ENCODE measurements at places on chromosomes 4 and X.

- no peak for DNase-seq
Measured at GRCh38 chrX:18997916-18998315, 14.0 kb upstream of the PHKA2 start.

GRCh38 chrX:54530357-54530900 is 410 bp downstream of the GNL3L start:
- no peak for DNase-seq

DNA sequence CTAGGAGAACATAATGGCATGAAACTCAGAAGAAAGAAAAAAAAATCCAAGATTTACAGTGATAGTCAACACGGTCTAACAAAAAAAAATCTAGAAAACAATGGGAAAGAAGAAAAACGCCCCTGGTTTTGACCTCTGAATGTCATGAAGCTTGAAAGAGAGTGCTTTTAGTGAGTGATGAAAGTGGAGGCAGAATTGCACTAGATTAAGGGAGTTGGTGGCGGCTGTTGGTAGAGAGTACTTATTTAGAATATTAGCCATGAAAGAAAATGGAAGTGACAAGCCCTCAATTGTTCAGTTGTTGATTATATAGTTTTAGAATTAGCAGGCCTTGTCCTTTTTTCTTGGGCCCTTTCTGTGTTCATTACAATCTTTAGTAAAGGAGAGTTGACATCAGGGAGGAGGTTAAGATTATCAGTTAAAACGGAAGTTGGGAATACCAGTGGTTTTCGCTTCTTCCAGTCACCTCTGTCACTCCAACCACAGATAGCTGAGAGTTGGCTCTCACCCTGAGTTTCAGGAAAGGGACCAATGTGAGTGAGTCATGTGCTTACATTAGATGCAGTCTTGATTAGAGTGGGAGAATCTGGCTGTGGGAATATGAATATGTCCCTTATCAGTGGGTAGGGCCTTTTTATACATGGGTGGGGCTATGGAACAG is 29.7 kb downstream of the EREG start:
- DNase-seq: no peak

DNA sequence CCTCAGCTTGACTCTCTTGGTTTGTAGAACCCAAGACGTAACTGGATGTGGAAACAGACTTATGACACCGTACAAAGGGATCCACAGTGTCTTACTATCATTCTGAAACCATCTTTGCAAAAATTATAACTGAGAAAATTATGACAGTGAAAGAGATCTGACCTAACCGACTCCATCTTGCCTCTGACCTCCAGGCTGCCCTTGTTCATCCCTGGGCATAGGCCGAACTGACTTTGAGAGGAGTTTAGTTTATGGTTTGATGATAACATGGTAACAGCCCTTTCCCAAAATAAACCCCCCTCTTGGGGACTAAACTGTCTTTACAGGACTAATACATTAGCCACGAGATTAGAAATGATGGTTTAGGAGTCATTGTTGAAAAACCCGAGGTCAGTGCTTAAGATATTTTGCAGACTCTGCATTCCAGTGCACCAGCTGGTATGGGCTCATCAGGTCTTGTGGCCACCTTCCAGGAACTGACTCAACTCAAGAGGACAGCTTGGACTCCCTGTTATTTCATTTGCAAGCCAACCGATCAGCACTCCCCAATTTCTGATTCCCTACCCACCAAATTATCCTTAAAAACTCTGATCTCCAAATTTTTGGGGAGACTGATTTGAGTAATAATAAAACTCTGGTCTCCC is 49.6 kb downstream of the CASP3 start:
- no peak for DNase-seq

DNA sequence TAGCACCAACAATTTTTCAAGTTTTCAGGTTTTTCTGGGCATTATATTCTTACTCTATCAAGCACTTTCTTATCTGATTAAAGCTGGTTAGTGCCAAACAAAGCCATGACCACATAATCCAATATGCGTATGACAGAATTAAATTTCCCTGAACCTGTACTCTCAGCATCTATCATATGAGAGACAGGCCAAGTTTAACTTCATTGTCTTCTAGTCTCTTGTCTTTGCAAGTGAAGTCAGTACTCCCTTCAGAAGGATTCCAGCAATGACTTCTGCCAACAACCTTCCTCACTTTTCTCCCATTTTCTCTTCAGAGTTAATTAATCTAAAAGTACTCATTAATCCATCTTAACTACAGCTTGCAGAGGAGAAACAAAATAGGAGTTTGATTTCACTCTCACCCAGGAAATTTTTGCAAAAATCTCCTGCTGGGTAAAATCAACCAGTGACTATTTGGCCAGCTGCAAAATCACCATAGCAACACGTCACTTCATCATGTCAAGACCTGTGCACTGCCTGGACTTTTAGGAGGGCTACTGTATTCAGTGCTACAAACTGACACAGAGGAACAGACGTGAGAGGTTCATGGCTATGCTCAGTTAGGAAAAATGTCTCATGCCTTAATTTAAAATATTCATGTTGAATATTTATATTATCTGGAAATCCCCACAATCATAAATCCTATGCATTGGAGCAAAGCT is 208.4 kb downstream of the ANTXR2 start:
- no peak for DNase-seq

DNA sequence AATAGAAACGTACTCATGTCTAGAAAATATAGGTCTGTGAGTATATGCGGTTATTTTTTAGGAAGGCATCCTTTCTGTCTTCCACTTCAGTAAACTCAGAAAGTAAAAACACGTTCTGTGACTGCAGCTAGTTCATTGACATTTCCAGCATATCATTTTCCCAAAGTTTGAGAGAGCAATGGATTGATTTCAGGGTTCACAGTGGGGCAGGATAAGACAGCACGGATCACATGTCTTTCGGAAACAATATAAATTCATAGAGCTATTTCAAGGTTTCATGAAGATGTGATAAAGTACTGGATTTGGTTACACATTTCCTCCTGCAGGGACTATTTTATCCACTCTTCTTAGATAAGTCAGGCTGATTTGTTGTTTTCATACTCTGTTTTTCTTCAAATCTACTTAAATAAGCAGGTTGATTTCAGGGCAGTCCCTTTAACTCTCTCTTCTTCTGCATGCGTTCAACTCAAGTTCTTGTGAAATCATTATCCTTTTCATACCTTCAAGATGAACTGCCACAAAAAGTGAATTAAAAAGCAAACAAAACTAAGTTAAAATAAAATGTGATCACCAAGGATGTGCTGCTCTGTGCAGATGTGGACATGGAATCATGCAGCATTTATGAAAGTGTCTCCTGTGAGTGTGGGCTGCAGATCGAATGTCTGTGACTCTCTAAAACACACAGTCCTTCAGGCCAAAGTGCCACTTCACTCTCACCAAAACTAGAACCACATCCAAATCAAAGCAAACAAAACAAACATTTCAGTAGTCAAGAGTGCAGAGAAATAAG is 187.7 kb downstream of the UNC5C start:
- DNase-seq: no peak

- no peak for DNase-seq
Measured at GRCh38 chr4:7780751-7781348, 158.8 kb downstream of the AFAP1 start.

DNA sequence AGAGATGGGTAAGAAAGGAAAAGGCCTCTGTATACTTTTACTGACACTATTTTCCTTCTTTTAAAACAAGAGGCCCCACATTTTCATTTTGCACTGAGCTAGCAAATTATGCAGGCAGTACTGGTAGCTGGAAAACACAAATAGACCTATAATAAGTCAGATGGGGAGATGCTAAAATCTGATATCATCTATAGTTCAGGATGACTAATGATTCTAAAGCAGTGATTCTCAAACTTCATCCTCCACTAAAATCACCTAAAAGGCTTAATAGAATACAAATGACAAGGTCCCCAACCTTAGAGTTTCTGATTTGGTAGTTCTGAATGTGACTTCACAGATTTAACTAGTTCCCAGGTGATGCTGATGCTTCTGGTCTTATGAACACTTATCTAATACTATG is 247.3 kb upstream of the DIPK2B start:
- no peak for DNase-seq

DNA sequence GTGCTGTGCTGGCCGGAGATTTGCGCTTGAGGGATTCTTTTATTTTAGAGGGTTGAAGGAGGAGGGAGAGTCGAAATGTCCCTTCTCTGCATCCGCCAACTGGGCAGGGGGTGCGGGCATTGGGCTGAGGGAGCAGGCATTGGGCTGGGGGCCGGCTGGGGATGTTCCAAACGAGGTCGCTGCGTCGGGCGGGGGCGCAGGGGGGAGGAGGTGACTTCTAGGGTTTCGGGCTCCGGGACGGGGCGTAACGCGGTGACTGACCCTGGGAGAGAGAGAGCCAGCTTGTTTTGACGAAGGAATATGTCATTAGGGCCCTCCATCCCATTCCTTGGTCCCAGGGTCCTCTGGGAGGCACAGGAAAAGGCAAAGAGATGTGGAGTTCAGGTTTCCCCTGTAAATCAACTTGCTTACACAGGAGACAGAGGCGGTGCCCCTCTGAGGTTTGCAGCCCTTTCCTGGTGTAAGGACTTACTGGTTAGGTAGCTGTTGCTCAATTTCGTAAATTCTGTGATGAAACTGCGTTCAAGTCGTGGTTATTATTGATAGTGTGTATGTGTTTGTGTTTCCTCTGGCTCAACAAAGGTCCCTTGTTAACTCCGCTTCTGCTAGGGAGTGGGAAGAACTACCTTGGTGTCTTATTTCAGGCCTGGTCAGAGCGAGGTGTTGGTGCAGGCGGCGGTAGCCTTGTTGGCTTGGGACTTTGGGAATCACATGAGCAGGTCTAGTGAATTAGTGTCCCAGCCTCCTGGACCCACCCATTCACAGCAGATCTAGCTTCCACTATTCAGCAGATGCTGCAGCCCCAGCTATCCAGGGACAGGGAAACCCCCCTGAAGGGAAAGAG is 716 bp downstream of the FHIP1A start:
- peak; percentile 80 for DNase-seq

GRCh38 chrX:144379156-144379555 is 495.3 kb downstream of the UBE2NL start:
- DNase-seq: no peak

- no peak for DNase-seq
Measured at GRCh38 chr4:56215901-56216300, 171.4 kb downstream of the AASDH start.

- DNase-seq: no peak
Measured at GRCh38 chrX:349196-349595, 30.6 kb upstream of the GTPBP6 start.

GRCh38 chrX:96389281-96390047 is 295.2 kb upstream of the DIAPH2 start:
- no peak for DNase-seq

- DNase-seq: peak; percentile 49
Measured at GRCh38 chrX:15761564-15762191, 23.6 kb downstream of the CA5B start.

DNA sequence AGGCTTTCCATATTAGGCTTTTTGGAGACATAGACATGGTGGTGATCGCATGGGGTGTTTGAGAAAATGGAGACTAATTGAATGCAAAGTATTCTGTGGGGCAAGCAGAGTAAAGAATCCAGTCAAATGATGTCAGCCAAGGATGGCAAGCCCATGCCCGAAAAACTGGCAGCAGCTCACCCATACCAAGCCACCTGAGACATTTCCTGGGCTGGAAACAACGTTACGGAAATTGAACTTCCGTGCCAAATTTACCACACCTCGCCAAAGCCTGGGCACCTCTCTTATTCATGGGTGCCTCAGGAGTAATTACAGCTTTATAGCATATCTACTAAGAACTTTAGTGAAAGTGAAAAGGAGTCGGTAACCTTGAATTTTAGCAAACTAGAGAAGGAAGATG is 166.4 kb downstream of the CBR4 start:
- DNase-seq: no peak

DNA sequence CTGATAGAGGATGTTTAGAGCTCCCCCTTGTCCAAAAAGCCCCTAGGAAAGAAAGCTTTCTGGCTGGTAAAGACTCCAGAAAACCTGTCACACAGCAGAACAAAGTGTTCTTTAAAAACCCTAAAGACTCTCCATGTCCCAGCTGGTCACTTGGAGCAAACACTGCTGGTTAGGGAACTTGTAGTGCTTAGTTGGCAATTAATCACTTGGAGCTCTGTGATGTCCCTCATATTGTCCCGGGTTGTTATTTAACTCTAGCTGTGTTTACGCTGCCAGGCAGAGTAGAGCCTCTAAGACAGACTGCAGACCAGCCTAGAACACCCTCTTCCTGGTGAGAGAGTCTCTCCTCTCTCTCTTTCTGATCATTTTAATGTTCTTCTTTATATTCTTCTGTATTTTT is 267.3 kb downstream of the BCOR start:
- DNase-seq: no peak

DNA sequence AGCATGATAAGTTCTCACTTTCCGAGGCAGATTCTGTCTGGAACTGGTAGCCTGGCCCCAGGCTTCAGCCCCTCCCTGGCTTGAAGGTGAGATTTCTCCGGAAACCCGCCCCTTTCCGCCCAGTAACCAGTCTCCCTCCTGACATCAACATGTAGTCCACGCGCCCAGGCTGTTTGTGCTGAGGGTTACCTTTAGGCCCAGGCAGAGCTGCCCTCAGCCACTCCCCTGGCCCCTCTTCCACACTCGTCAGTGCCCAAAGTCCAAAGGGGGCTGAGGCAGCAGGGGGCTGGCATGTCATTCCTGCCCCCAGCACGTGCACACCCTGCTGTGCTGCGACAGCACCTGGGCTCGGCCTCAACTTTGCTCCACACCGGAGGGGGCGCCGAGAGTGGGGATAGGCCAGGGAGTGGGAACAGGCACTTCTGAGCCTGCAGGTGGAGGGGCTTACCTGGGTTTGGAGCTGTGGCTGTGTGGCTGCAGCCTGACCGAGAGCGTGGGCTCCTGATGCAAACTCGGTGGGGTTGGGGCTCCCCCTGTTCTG is 69.5 kb upstream of the ANK2 start:
- no peak for DNase-seq

- no peak for DNase-seq
Measured at GRCh38 chrX:77065896-77066295, 381.3 kb upstream of the FGF16 start.

DNA sequence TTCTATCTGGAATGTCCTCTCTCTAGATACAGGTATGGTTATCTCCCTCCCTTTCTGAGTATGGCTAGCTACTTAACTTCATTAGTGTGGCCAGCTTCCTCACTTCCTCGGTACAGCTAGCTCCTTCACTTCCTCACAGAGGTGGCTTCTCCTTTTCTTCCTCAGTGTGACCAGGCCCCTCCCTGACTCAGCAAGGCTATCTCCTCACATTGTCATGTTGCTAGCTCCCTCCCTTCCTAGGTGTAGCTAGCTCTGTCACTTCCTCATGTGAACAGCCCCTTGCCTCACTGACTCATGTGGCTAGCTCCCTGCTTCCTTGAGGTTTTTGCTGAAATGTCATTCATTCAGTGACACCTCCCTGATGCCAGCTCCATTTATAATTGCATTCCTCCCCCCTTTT is 67.3 kb upstream of the DDIT4L start:
- no peak for DNase-seq

GRCh38 chrX:124475358-124475757 is 129.0 kb downstream of the SH2D1A start:
- no peak for DNase-seq

- DNase-seq: no peak
Measured at GRCh38 chr4:89928838-89929237, 34.2 kb downstream of the MMRN1 start.

DNA sequence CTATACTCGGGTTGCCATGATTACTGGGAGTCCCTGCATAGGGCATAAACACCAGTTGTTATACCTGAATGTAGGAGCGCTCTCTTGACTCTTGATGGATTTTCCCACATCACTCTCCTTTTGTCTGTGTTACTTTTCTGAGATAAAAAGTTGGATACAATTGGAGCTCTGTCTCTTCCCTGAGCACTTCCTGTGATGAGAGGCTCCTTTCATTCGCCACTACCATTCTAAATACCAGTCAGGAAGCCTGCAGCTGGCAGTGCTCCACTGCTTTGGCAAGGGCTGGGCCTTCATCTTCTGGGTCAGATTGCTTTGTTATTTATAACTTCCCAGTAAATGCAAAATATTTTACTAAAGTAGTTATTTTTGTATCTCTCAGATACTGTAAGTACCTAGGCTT is 13.9 kb downstream of the TCEANC start:
- no peak for DNase-seq

All from G401 (cell line).